T-cell (primary cell): ENCODE measurements at places on chromosomes 6 and 20.

DNA sequence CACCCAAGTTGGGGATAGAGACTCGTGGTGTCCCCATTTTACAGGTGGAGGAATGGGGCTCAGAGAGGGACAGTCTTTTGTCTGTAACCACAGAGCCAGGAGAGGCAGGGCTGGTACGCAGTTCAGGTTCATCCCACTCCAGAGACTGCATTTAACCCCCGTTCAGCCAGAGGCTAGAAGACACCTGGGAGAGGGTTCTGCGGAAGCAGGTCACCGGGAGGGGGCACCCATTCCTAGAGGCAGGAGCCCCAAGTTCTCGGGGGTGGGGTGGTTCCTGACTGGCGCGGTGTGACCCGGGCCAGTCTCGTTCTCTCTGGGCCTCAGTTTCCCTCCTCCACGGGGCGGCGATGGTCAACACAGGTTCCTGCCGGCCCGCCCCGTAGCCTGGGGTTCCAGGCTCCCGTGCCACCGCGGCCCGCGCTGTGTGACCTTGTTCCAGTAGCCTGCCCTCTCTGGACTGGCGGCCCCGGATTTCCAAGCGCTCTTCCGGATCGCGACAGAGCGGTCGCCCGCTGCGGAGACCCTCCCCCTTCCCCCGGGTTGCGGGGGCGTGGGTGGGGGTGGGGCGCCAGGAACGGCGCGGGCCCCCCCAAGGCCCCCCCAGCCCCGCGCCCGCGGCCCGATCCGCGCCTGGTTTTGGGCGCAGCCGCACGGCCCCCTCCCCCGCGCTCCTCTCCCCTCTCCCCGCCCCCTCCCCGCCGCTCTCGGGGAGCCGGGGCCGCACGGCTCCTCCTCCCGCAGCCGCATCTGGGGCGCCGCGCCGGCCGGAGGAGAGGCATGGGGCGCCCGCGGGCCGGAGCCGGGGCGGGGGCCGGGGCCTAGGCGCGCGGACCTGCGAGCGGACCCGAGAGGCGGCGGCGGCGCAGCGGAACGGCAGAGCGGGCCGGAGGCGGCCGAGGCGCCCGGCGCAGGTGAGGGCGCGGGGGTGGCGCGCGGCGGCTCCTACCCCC, at the start of gene DLGAP4:
DLGAP4 (plus strand) TSS at position 738 of the 950 bp plus-strand sequence. CDS start 125,379 bp downstream, outside the sequence.
- DNase-seq, result no peak

DNA sequence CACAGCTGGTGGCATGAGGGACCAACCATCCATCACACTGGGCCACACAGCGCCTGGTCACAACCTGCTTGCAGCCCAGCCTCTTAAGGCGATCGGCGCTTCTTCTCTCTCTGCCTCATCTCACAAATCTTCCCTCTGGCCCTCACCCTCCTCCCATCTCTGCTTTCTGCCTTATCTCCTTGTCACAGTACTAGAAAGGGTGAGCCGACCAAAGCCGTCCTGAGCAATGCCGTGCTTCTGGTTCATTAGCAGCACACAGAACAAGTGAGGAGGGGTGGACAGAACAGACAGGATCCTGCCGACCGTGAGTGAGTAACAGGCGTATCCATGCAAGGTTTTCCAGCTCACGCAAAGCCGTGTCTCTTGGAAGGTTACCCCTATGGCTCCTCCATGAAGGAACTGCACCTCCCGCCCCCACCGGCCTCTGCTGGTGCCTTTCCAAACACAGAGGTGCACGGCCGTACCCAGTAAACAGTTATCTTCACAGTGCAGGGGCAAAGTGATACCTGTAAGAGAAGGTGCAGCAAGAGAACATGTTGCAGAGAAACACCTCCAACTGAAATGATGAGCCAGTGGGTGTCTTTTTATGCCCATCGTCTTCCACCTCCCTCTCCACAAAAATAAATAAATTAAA, 331.7 kb downstream of the FARS2 start:
- no peak for DNase-seq

DNA sequence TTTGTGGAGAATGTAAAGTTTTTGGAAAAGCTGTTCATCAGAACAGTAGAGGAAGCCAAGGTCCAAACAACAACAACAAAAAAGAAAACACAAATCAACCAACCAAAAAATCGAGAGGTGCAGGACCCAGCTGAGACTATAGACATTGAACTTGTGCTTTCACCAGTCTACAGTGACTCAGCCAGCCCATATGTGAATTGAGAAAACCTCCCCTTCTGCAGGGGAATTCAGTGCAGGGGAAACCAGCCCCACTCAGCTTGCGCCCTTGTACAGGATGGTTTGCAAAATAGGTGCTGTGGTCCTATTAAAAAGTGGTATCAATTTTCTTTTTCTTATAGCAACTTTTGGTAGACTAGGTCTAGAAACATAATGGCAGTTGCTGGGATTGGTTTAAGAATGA, 21.3 kb downstream of the MLIP start:
- DNase-seq, result no peak

- no peak for DNase-seq
Observed at GRCh38 chr6:162181111-162181510, 546.5 kb downstream of the PRKN start.

GRCh38 chr6:38114976-38115625, 295.6 kb downstream of the ZFAND3 start:
- no peak for DNase-seq

DNA sequence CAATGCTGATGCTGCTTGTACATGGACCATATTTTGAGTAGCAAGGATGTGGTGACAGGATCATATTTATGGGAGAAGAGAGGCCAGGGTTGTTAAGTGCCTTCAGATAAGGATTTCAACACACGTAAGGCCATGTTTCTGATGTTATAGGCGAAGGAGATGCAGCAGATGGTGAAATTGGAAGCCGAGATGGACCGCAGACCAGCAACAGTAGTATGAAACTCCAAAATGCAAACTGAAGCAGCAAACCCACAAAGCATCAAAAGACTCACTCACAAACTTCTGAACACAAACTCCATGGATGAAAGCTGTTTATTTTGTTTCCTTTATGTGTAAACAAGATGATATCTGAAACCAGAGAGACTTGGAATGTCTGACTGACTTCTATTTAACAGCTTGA, 35.6 kb upstream of the LAMP5 start:
- no peak for DNase-seq

DNA sequence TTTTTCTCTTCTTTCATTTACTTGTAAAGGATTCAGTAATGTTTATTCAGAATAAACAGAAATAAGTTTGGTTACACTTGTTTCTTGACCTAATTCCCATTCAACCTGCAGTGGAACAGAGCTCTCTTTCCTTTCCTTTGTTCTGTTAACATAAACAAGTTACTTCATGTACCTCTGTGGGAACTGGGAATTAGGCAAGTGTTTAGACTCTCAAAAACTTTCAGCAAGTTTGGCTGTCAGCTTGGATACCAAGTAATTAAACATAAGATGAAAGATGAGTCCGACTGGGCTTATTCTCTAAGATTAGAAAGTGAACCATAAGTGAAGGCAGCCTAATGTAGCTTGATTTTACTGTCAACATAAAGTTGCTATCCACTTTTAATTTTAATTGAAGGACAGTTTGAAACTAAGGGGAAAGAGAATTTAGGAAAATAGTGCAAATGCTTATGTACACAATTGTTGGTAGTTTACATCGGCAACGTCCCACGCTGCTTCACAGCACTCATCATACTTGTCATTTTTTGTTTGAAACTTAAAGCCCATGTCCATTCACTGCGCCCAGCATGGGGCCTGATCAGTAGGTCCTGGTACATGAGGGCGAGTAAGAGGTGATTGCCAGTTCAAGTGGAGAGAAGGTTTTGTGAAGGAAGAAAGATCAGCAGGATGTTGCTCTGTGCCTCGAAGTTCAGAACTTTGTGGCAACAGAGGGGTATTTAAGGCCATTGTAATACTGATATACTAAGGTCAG, 113.0 kb downstream of the PLEKHG1 start:
- DNase-seq, result no peak

DNA sequence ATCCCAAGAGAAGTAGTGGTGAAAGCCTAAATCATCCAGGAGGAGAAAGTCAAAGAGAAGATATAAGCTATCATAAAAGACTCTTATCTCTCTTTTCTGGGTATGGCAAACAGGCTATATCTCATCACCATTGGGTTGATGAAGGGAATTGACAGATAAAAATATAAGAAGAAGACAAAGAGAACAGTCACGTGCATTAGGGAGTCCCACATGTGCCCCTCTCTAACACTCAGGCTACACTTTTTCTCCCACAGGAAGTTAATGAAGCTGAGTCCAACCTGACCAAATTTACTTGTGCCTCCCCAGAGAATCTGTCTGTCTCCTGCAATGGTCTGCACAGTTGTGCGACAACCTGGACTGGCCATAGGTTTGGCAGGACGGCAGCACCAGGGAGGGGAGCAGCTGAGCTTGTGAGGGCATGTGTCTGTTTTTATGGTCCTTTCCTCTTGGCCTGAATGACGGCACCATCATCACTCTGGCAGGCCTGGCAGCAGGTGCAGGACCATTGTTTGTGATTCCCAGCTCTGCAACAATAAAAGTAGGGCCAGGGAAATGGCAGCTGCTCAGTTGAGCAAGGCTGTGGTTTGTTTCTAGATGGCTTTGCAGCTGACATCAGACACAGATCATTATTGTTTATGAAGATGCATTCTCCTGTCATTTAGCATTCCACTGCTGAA, 144.5 kb upstream of the MCHR2 start:
- no peak for DNase-seq

DNA sequence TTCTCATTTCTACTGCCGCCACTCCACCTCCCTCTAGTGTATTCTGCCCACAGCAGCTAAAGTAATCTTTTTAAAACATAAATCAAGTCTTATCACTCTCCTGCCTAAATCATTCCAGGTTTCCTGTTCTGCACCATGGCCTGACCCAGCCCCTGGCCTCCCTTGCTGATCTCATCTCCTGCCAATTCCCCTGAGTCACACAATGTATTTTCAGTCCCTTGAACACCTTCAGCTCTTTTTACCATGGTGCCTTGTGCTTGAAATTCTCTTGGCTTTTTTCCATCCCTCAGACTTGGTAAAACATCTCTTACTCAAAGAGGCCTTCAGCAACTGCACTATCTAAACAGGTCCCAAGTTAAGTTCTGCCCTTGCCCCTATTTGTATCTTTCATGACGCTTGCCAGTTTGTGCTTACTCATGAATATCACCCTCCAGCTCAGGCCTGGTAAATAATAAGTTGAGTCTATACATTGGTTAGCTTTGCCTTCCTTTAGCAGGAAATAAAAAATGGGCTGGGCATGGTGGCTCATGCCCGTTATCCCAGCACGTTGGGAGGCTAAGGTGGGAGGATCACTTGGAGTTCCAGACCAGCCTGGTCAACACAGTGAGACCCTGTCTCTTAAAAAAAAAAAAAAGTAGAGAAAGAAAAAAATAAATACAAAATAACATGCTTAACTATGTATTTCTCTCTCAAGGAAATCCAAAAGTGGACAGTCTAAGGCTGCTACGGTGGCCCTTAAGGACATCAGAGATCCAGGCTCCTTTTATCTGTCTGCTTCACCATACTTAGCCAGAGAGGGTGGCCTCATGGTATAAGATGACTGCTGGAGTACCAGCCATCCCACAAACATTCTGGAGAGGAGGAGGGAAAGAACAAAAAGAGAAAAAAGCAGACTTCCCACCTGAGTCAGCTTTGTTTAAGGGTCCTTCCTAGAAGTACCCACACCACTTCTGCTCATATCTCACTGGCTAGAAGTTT, 62.2 kb downstream of the ARFGEF2 start:
- DNase-seq, result no peak

DNA sequence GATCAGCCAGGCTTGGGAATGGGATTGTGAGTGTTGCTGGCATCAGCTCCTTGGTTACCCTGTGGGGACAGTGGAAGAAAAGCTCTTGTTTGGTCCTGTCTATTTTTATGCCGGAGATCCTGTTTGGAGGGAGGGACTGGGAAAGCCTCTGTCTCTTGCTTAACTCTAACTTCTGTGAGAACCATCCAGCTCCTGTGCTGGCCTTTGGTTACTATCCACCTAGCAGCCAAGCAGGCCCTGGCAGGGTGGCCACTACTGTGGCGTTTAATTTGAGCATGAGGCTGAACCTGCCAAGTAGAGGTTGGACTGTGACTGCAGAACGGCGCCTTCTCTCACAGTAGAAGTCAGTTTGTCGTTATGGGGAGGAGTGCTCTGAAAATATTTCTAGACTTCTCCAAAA, 193.3 kb downstream of the UTRN start:
- no peak for DNase-seq

DNA sequence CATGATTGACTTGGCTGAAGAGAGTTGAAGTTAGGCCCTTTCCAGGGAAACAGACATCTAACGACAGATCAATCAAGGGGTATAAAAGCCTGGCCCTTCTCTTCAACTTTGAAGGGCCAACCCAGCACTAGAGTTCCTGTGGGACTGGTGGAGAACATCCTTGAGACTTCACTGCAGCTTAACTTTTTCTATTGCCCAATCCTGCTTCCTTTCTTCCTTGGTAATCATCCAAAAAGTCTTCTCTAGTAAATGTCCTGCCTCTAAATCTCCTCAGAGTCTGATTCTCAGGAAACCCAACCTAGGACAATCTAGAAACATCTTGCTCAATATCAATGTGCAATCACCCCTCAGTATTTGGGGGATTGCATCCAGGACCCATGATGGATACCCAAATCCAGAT, 1.9 kb downstream of the MKKS start:
- no peak for DNase-seq

- DNase-seq, result no peak
Observed at GRCh38 chr20:40702504-40702903, 13.5 kb upstream of the MAFB start.

- DNase-seq, result no peak
Observed at GRCh38 chr20:49905415-49906091, 9.8 kb downstream of the SPATA2 start.
